Activated CD4-positive, alpha-beta T cell treated with anti-CD3 and anti-CD28 coated beads, Interleukin-2, amount 10 ng/mL, durations not matched to agents 7 days and 5 days (primary cell): ENCODE measurements at places on chromosomes 2 and 18.
A peak's percentile ranks its signal among the peaks of the same experiment; 100 is the strongest.

DNA sequence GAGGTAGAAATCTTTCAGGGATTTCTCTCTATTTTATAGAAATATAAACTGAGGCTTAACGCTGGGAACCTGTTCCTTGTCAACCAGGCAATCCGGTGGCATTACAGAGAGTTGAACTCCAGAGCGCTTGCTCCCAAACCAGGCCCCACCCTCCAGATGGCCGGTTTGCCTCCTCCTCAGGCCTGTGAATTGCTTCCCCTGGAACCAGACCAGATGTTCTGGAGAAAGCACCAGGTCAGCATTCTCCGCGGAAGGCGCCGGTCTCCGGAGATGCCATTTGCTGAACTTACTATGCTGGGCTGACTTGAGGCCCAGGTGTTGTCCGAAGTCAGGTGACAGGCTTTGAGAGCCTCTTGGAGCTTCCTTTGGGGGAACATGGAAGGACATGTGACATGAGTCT is 17.2 kb downstream of the TNP1 start:
- no peaks in the 10 kb centered on the region for H3K4me1 ChIP-seq
- H3K27ac ChIP-seq = no peak overlapping the region
- H3K4me3 ChIP-seq = no peak overlapping the region

- H3K36me3 ChIP-seq = no peaks in the 10 kb centered on the region
- H3K27me3 ChIP-seq = no peaks in the 10 kb centered on the region
- no peak overlapping the region for H3K4me3 ChIP-seq
- DNase-seq = no peak
- no peaks in the 10 kb centered on the region for H3K4me1 ChIP-seq
These were observed 392.7 kb upstream of the ST6GAL2 start for GRCh38 chr2:107278672-107279071.

DNA sequence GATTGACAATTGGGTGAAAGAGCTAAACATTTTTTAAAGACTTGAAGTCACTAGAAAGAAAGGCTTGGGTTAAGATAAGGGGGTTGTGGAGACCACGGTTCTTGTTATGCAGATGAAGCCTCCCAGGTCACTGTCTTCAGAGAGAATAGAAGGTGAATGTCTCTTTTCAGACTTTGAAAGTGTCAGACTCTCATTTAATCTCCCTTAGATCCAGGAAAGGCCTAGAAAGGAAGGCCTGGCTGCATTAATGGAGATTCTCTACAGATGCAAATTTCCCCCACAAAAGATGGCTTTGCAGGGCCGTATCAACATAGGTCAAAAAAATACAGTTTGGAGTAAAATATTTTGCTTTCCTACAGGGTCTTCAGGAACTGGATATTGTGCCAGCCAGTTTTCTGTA is 193.9 kb downstream of the RTP5 start:
- no peak overlapping the region for H3K27ac ChIP-seq
- H3K4me1 ChIP-seq = no peaks in the 10 kb centered on the region
- no peaks in the 10 kb centered on the region for H3K36me3 ChIP-seq
- no peak for DNase-seq

DNA sequence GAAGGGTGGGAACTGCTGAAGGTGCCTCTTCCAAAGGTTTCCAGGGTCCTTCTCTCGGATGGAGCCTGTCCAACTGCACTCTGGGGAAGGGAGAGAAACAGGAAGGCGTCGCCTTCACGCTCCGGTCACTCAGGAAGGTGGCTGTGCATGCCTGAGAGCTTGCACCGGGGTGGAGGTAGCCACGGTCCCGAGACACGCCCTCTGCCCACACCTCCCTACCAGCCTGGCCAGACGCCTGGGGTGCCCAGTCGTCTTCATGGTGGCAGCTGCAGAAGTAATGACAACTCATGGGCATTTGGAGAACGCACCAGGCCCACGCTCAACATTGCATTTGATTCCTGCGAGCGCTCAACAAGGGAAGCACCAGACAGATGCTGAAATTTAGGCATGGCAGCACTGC is 59.9 kb downstream of the ADNP2 start:
- no peak for DNase-seq
- no peaks in the 10 kb centered on the region for H3K36me3 ChIP-seq
- peaks cover 11% of the 10 kb centered on the region for H3K27me3 ChIP-seq
- no peak overlapping the region for H3K4me3 ChIP-seq
- H3K4me1 ChIP-seq = peaks cover 3% of the 10 kb centered on the region

DNA sequence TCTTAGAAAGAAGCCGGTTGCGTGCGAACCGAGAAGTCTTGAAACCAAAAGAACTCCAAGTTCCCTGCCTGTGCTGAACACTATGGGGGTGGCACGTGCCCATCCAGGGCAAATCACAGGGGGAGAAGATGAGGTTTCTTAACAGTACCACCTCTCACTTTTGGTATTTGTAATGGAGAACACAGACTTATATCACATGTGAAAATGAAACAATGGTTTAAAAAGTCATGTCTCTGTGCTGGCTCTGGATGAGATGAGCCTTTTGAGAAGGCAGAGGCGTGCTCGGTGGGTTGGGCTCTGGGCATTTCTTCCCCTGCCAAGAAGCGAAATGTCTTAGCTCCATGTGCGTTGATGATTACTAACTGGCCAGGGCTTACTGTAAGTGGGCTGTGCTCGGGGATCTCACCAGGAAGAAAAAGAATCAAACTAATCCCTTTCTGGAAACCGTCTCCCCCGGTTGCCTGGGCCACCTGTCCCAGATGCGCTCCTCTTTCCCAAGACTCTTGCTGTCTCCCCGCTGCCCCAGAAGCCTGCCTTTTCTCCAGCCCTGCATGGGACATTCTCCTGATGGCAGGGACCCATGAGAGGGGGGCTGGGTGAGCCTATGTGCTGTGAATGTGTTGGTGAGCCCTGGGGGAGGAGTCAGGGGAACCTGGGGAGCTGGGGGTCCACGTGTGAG is 252.9 kb downstream of the PRKCE start:
- peaks cover 18% of the 10 kb centered on the region for H3K4me1 ChIP-seq
- no peaks in the 10 kb centered on the region for H3K27me3 ChIP-seq
- H3K4me3 ChIP-seq = no peak overlapping the region
- no peaks in the 10 kb centered on the region for H3K36me3 ChIP-seq

GRCh38 chr2:144630459-144631215 is 110.7 kb upstream of the ZEB2 start:
- no peaks in the 10 kb centered on the region for H3K4me1 ChIP-seq
- H3K27ac ChIP-seq = no peak overlapping the region
- no peaks in the 10 kb centered on the region for H3K36me3 ChIP-seq
- no peak for DNase-seq
- H3K27me3 ChIP-seq = peaks cover 13% of the 10 kb centered on the region

DNA sequence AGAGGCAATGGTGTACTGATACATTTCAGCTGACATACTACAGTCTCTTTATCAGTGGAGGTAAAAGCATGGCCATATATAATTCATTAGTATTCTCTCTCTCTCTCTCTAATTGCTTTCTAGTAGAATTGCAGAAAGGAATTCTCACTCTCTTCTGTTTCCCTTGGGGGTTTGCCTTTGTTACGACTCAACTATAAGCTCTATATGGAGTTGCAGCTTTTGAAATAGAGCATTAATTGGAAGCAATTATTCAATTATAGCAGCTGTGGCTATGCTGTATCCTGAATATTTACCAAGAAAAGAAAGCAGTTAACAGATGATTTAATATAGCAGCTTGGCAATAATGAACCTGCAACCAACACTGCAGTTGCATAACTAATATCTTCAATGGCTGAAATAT is 132.7 kb upstream of the STON1 start:
- no peaks in the 10 kb centered on the region for H3K27me3 ChIP-seq
- no peak for DNase-seq
- H3K4me3 ChIP-seq = no peak overlapping the region
- no peak overlapping the region for H3K27ac ChIP-seq
- peaks cover 17% of the 10 kb centered on the region for H3K4me1 ChIP-seq
- no peaks in the 10 kb centered on the region for H3K36me3 ChIP-seq

GRCh38 chr2:69185807-69186206 is 172.8 kb downstream of the ANTXR1 start:
- peaks cover 9% of the 10 kb centered on the region for H3K27me3 ChIP-seq
- H3K4me1 ChIP-seq = no peaks in the 10 kb centered on the region
- H3K36me3 ChIP-seq = no peaks in the 10 kb centered on the region
- no peak overlapping the region for H3K4me3 ChIP-seq

DNA sequence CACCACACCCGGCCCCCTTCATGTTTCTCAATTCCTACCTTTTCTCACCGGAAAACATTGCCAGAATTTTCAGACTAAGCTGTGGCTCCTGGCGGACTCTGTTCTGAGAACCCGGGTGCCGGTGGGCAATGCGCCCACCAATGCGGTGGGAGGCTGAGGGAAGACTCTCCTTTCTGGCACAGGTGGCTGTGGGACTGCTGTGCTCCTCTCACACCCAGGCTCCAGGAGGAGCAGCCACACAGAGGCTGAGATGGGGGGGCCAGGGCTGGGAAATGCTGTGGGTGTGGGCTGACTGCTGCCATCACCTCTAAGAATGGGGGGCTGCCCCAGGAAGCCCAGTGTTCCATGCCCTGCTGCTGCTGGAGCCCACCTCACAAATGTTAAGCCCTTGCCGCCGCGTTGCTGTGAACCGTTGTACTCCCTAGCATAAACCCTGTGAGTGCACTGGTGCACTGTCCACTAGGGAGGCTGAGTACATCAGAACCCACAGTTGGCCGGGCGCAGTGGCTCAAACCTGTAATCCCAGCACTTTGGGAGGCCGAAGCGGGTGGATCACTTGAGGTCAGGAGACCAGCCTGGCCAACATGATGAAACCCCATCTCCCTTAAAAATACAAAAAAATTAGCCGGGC is 152.6 kb downstream of the LDLRAD4 start:
- H3K4me3 ChIP-seq = no peak overlapping the region
- no peaks in the 10 kb centered on the region for H3K27me3 ChIP-seq
- H3K36me3 ChIP-seq = no peaks in the 10 kb centered on the region
- peaks cover 63% of the 10 kb centered on the region for H3K4me1 ChIP-seq
- no peak overlapping the region for H3K27ac ChIP-seq

- H3K36me3 ChIP-seq = peaks cover 17% of the 10 kb centered on the region
- no peak overlapping the region for H3K27ac ChIP-seq
- no peak overlapping the region for H3K4me3 ChIP-seq
- no peaks in the 10 kb centered on the region for H3K27me3 ChIP-seq
These were observed 15.2 kb downstream of the ATG4B start for GRCh38 chr2:241652722-241653121.

- peak; percentile 57 for DNase-seq
- no peaks in the 10 kb centered on the region for H3K27me3 ChIP-seq
- peaks cover 10% of the 10 kb centered on the region for H3K36me3 ChIP-seq
- peak overlapping the region; percentile 80 for H3K27ac ChIP-seq
- no peak overlapping the region for H3K4me3 ChIP-seq
These were observed 70.2 kb downstream of the SPATS2L start for GRCh38 chr2:200376513-200377354.

DNA sequence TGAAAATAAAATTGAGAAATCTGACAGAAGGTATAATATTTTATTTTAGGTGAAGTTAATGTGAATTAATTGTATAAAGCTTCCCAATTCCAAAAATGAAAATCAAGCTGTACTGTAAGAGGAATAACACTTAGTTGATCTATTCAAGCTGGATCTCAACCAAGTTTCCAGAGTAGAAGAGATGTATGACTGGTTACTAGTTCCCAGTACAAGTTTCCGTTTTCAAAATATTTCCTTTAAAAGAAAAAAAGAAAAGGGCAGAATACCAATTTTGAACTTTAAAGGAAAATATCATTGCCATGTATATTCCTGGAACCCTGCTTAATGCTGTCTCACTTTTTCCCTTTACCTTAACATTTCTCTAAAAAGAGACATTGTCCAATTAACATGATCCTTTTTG is 308.5 kb downstream of the IRS1 start:
- H3K27me3 ChIP-seq = no peaks in the 10 kb centered on the region
- no peaks in the 10 kb centered on the region for H3K4me1 ChIP-seq
- H3K36me3 ChIP-seq = no peaks in the 10 kb centered on the region
- H3K27ac ChIP-seq = no peak overlapping the region
- no peak for DNase-seq

- peak; percentile 72 for DNase-seq
- H3K27me3 ChIP-seq = no peaks in the 10 kb centered on the region
- H3K4me1 ChIP-seq = peaks cover 32% of the 10 kb centered on the region
These were observed 26.3 kb downstream of the MRPL35 start for GRCh38 chr2:86225581-86225980.

DNA sequence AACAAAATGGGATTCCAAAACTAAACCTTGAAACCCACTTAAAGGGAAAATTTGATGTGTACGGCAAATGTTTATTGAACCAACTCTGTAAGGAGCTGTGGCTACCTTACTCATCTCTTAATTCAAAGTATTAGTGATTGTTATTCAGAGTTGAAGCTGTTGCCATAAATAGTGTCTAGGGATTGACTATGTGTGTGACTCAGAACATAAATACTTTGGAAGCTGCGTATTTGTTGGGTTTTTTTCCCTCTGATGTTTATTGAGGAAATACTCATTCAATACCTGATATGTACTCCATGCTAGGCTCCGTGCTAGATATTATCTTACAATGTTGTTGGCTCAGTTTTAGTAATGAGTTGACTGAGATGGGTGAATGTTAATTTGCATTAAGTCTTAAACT is 90.4 kb downstream of the PTRHD1 start:
- H3K27me3 ChIP-seq = no peaks in the 10 kb centered on the region
- no peaks in the 10 kb centered on the region for H3K4me1 ChIP-seq
- no peak overlapping the region for H3K4me3 ChIP-seq
- DNase-seq = no peak

DNA sequence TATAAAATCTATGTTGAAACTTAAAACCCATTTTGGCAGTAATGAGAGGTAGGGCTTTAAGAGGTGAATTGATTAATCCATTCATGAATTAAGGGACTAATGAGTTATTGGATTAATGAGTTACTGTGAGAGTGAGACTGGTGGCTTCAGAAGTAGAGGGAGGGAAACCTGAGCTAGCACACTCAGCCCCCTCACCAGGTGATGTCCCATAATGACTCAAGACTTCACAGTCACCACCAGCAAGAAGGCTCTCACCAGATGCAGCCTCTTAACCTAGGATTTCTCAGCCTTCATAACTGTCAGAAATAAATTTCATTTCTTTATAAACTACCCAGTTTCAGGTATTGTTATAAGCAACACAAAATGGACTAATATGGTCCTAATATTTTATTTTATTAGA is 621.7 kb upstream of the ACVR2A start:
- H3K27ac ChIP-seq = no peak overlapping the region
- H3K36me3 ChIP-seq = no peaks in the 10 kb centered on the region
- no peak for DNase-seq
- H3K4me3 ChIP-seq = no peak overlapping the region
- H3K27me3 ChIP-seq = no peaks in the 10 kb centered on the region

- H3K27ac ChIP-seq = no peak overlapping the region
- H3K27me3 ChIP-seq = no peaks in the 10 kb centered on the region
- no peaks in the 10 kb centered on the region for H3K36me3 ChIP-seq
- H3K4me1 ChIP-seq = no peaks in the 10 kb centered on the region
These were observed 272.5 kb downstream of the TDRD15 start for GRCh38 chr2:21396252-21396651.

DNA sequence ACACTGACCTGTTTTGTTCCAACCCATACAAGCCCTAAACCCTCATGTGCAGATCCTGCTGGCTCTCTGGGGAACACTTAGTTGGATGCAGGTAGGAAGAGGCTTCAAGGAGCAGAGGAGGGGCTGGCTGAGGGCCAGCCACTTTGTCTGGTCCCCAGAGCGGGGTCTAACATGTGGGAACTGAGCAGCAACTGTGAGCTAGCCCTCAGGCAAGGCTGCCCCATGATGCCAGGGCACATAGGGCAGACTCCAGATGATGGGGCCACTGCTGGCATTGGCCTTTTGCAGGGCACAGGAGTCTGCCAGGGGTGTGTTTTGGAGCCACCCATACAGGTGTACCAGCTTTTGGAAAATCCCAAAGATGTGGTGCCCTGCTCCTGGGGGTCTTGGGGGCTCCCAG is 67.7 kb downstream of the HPCAL1 start:
- no peak overlapping the region for H3K4me3 ChIP-seq
- DNase-seq = no peak
- H3K27me3 ChIP-seq = no peaks in the 10 kb centered on the region
- peaks cover 13% of the 10 kb centered on the region for H3K4me1 ChIP-seq

GRCh38 chr2:218295029-218295428 is 2.7 kb upstream of the TMBIM1 start:
- no peak for DNase-seq
- H3K4me1 ChIP-seq = peaks cover 40% of the 10 kb centered on the region
- peaks cover 4% of the 10 kb centered on the region for H3K36me3 ChIP-seq
- H3K27ac ChIP-seq = peak overlapping the region; percentile 50
